Osteoblast (primary cell): ENCODE measurements at places on chromosomes 3 and 15. TPM values are rescaled to one million over a fixed set of nuclear protein-coding genes. Genes with fewer than 3 reads are reported as not detected.

- peaks cover 19% of the 10 kb centered on the region for H3K4me1 ChIP-seq
- no peaks in the 10 kb centered on the region for H3K27me3 ChIP-seq
- peak overlapping the region; percentile 84 for H3K27ac ChIP-seq
- peaks cover 11% of the 10 kb centered on the region for H3K36me3 ChIP-seq
Measured at GRCh38 chr3:120780977-120781376, 38.4 kb downstream of the GTF2E1 start.

GRCh38 chr3:60553144-60553543 lies 698.1 kb downstream of the FHIT start:
- no peak overlapping the region for H3K4me3 ChIP-seq
- no peaks in the 10 kb centered on the region for H3K27me3 ChIP-seq
- no peak for DNase-seq
- no peak overlapping the region for H3K27ac ChIP-seq

DNA sequence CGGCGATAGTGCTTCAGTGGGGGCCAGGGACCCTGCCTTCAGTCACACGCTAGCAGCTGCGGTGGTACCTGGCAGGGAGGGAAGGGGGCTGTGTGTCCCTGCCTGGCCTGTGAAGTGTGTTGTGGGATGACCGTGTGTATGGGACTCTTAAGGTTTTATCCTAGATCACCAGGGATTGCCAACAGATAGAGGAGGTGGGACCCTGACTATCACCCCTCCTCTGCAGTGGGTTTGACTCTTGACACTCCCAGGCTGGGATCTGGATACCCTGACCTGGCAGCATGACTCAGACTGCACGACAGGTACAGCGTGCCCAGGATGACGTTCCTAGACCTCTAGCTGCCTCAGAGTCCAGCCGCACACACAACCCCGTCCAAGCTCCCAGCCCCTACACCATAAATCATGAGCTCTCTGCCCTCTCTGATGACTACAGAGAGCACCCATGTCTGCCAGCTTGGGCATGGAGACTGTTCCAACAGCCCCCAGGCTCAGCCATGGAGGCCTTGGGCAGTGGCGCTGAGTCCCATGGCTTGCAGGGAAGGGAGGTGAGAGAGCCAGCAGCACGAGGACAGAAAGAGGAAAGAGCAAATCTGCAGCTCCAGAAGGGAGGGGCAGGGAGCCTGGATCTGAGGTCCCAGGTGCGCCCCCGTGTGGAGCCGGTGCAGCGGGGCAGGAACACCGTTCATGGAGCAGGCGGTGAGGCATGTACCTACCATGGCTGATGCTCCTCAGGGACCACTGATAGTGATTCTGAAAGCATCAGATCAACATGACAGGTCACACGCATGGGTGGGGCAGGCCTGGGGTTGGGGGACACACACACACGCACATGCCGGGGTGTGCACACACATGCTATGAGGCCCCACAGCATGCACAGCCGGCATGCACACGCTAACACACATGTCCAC lies 71.0 kb downstream of the ADAMTS7 start:
- H3K27ac ChIP-seq = no peak overlapping the region
- H3K4me3 ChIP-seq = no peak overlapping the region
- no peaks in the 10 kb centered on the region for H3K4me1 ChIP-seq
- DNase-seq = no peak
- H3K36me3 ChIP-seq = no peaks in the 10 kb centered on the region
- H3K27me3 ChIP-seq = peaks cover 9% of the 10 kb centered on the region

DNA sequence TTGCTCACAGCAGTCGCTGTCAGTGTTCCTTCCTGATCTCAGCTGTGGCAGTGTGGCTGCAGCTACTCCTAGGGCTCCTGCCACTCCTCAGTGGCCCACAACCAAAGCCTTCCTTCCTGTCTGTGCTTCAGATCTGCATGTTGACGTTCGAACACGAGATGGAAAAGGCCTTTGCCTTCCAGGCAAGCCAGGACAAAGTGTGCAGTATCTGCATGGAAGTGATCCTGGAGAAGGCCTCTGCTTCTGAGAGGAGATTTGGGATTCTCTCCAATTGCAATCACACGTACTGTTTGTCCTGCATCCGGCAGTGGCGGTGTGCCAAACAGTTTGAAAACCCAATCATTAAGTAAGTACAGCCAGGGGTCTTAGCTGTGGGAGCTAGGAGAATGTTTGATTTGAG lies 17.8 kb downstream of the MKRN2 start:
- H3K4me3 ChIP-seq = no peak overlapping the region
- no peak overlapping the region for H3K27ac ChIP-seq
- no peak for DNase-seq
- H3K27me3 ChIP-seq = no peaks in the 10 kb centered on the region
- peaks cover 87% of the 10 kb centered on the region for H3K36me3 ChIP-seq
- H3K4me1 ChIP-seq = peaks cover 27% of the 10 kb centered on the region

GRCh38 chr3:194711286-194711685 lies 25.6 kb downstream of the FAM43A start:
- H3K4me1 ChIP-seq = no peaks in the 10 kb centered on the region
- H3K27ac ChIP-seq = no peak overlapping the region
- DNase-seq = no peak
- H3K4me3 ChIP-seq = no peak overlapping the region

GRCh38 chr15:59223736-59224135 lies 17.1 kb downstream of the LDHAL6B start:
- H3K36me3 ChIP-seq = peaks cover 69% of the 10 kb centered on the region
- H3K27me3 ChIP-seq = no peaks in the 10 kb centered on the region
- peaks cover 14% of the 10 kb centered on the region for H3K4me1 ChIP-seq
- DNase-seq = no peak

- no peak overlapping the region for H3K4me3 ChIP-seq
- H3K36me3 ChIP-seq = peaks cover 17% of the 10 kb centered on the region
- H3K4me1 ChIP-seq = peaks cover 46% of the 10 kb centered on the region
- H3K27ac ChIP-seq = no peak overlapping the region
- no peaks in the 10 kb centered on the region for H3K27me3 ChIP-seq
- DNase-seq = peak; percentile 30
Measured at GRCh38 chr3:30628901-30629590, 22.6 kb downstream of the TGFBR2 start.

GRCh38 chr3:150410311-150411105 lies 2.4 kb downstream of the TSC22D2 start:
- DNase-seq = peak; percentile 81
- H3K4me1 ChIP-seq = peaks cover 30% of the 10 kb centered on the region
- peaks cover 4% of the 10 kb centered on the region for H3K36me3 ChIP-seq
- H3K27me3 ChIP-seq = no peaks in the 10 kb centered on the region
- peak overlapping the region; percentile 100 for H3K27ac ChIP-seq

The NEK10 gene
- 58.6 and 69.8 TPM in 2 replicates for total RNA-seq

The RAB6B gene
- 0.59 and 0.72 TPM in 2 replicates for total RNA-seq
